ENCODE measurements at places on chromosomes 2 and 18. TPM values are rescaled to one million over a fixed set of nuclear protein-coding genes. Genes with fewer than 3 reads are reported as not detected.
A peak's percentile ranks its signal among the peaks of the same experiment; 100 is the strongest.

DNA sequence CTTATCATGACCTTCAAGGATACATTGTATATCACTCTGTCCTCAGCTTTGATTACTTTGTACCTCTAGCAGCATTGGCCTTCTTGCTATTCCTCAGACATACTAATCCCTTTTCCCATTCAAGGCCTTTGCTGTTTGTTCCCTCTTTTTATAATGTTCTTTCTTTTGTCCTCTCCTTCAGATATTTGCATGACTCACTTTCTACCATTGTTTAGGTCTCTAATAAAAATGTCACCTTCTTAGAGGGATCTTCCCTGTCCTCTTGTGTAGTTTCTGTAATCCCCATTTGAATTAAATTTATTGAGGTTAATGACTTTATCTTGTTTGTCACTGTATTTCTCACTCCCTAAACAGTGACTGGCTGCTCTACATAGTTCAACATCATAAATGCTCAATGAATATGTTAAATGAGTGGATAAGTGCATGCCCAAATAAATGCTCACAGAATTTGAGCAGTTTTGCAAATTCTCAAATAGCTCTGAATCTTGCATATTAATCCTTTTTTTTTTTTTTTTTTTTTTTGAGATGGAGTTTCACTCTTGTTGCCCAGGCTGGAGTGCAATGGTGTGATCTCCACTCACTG, 135.9 kb downstream of the AGPS start:
- H3K36me3 ChIP-seq: peaks cover 5% of the 10 kb centered on the region
- H3K27me3 ChIP-seq: no peaks in the 10 kb centered on the region
- H3K4me3 ChIP-seq: no peak overlapping the region
- no peak overlapping the region for H3K27ac ChIP-seq
- no peaks in the 10 kb centered on the region for H3K4me1 ChIP-seq

Gene ASB18
- not detected for total RNA-seq

GRCh38 chr2:105952131-105952530, 207.4 kb downstream of the NCK2 start:
- no peak overlapping the region for H3K4me3 ChIP-seq
- no peaks in the 10 kb centered on the region for H3K4me1 ChIP-seq
- DNase-seq: no peak

DNA sequence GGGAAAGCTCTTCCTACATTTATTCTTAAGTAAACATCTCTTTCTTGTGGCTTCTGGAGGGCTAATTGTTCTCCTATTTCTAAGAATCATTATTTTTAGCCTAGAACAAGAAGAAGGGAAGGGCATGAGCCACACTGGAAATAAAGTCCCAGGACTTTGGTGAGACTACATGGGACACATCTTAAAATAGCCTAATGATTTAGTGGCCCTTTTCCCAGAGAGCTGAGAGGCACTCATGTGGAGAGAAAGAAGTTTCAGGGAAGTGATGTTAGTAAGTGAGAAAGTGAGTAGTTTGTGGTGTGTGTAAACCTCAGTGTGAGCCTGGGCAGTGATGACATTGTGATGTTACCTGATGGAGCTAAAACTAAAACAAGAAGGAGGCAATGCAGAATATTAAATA, 14.6 kb downstream of the ITGA4 start:
- peaks cover 38% of the 10 kb centered on the region for H3K36me3 ChIP-seq
- no peaks in the 10 kb centered on the region for H3K27me3 ChIP-seq
- H3K4me1 ChIP-seq: peaks cover 59% of the 10 kb centered on the region
- DNase-seq: no peak
- H3K27ac ChIP-seq: peak overlapping the region; percentile 37
- no peak overlapping the region for H3K4me3 ChIP-seq

Gene ABCG5
- 0.26 TPM for total RNA-seq

DNA sequence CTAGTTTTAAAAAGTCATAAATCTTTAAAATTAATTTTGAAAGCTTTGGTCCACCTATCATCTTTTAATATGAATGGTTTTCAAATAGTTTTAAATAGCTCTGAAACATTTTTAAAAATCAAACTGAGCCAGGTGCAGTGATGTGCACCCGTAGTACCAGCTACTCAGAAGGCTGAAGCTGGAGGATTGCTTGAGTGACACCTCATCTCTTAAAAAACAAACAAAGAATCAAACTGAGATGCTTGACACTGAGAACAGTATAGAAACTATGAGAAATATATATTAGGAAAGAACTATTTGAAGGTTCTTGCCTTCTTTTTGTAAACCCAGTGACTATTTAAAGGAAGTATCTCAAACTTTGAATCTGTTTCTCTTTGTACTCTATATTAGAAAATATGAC, 67.4 kb downstream of the BARD1 start:
- H3K27ac ChIP-seq: no peak overlapping the region
- H3K36me3 ChIP-seq: peaks cover 9% of the 10 kb centered on the region
- H3K4me3 ChIP-seq: no peak overlapping the region
- H3K27me3 ChIP-seq: no peaks in the 10 kb centered on the region
- no peak for DNase-seq

Gene SOX11
- total RNA-seq: 0.26 TPM

GRCh38 chr18:50341443-50341842, 33.4 kb upstream of the SKA1 start:
- no peaks in the 10 kb centered on the region for H3K36me3 ChIP-seq
- H3K4me3 ChIP-seq: no peak overlapping the region
- no peak overlapping the region for H3K27ac ChIP-seq
- no peak for DNase-seq

DNA sequence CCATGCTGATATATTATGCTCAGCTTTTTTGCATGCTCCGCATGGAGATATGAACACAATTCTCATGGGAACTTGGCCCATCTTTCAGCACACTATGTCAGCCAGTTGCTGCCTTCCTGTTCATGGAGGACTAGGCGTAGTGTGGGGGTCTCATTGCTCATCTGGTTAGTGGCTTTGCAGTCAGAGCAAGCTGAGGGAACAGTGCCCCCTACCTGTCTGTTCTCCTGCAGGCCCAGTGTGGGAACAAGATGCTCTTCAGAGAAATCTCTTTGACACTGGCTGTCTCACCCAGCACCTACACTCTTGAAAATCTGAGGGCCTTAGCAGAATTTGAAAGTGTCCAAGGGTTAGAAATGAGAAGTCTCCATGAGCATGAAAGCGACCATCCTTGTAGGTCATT, 47.1 kb downstream of the SPTBN1 start:
- no peaks in the 10 kb centered on the region for H3K36me3 ChIP-seq
- DNase-seq: no peak
- no peaks in the 10 kb centered on the region for H3K27me3 ChIP-seq
- H3K27ac ChIP-seq: no peak overlapping the region
- H3K4me3 ChIP-seq: no peak overlapping the region

GRCh38 chr2:233354500-233354924, 218 bp downstream of the DGKD start:
- no peaks in the 10 kb centered on the region for H3K27me3 ChIP-seq
- peak overlapping the region; percentile 89 for H3K4me3 ChIP-seq
- no peak for DNase-seq
- peaks cover 75% of the 10 kb centered on the region for H3K4me1 ChIP-seq

DNA sequence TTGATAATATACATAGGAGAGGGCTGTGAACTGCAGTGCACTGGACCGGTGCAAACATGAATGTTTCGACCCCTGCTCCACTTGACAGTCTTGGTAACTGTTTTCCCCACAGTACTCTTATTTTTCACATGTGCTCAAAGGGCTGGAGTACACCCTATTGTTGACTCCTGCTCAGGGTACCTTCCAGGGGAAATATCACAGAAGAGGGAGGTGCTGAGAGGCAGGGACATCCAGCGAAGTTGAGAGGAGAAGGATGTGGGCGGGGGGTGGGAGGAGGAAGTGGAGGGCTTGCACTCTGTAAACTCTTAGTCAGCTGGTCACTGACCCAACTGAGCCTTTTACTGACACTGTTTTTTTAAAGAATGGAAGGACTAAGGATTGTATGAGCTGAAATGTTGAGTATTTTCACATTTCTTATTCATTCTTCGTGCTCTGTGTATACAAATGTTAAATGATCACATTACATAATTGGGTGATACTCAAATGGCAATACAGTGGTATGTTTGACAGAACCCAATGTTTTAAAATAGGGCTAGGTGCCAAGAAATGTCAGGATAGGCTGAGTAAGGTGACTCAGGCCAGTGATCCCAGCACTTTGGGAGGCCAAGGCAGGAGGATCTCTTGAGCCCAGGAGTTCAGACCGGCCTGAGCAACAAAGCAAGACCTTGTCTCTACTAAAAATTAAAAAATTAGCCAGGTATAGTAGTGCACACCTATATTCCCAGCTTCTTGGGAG, 10.0 kb downstream of the INPP4A start:
- no peak for DNase-seq
- peaks cover 98% of the 10 kb centered on the region for H3K4me1 ChIP-seq
- H3K4me3 ChIP-seq: no peak overlapping the region
- H3K36me3 ChIP-seq: peaks cover 5% of the 10 kb centered on the region

GRCh38 chr18:62839874-62840713, 124.8 kb downstream of the PHLPP1 start:
- H3K4me3 ChIP-seq: no peak overlapping the region
- H3K4me1 ChIP-seq: peaks cover 8% of the 10 kb centered on the region
- H3K27me3 ChIP-seq: no peaks in the 10 kb centered on the region
- no peak overlapping the region for H3K27ac ChIP-seq
- DNase-seq: no peak
